ENCODE measurements at places on chromosomes 6 and 20.

DNA sequence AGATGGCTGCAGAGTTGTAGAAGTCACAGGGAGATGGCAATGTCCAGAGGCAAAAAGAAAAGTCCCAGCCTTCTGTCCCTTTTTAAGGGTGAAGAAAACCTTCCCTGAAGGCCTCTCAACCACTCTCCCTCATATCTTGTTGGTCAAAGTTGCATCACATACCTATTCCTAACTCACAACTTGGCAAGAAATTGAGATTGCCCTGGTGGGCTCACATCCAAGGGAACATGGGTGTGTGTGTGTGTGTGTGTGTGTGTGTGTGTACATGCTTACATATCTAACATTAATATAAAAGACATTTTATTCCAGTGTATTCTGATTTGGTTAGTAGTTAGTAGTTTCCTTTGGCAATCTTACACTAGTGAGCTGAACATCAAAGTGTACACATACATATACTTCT, 144.3 kb upstream of the SALL4 start:
- H3K27ac ChIP-seq, result no peak overlapping the region
- no peak overlapping the region for H3K4me3 ChIP-seq
- DNase-seq, result no peak
- no peaks in the 10 kb centered on the region for H3K36me3 ChIP-seq
- no peaks in the 10 kb centered on the region for H3K27me3 ChIP-seq

DNA sequence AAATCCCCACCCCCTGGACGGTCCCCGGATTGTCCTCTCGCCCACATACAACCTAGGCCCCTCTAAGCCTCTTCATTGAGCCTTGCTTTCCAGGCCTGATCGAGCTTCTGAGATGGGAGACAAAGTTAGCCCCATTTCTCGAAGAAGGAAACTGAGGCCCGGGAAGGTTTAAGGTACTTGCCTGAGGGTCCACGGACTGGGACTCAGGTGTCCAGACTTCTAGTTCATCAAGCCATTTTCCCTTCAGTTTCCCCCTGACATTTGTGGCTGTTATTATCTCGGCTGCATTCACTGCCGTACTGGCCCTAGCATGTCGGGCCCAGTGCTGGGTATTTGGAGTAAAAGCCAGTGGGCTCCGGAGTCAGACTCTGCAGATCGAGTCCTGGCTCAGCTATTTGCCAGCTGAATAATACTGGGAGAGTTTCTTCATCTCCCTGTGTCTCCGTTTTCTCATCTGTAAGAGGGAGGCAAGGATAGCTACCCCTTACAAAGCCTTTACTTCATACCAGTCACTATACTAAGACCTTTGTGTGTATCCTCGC, 633 bp downstream of the RPRD1B start:
- DNase-seq, result no peak
- no peaks in the 10 kb centered on the region for H3K36me3 ChIP-seq
- H3K4me3 ChIP-seq, result peak overlapping the region; percentile 93
- H3K27me3 ChIP-seq, result no peaks in the 10 kb centered on the region

DNA sequence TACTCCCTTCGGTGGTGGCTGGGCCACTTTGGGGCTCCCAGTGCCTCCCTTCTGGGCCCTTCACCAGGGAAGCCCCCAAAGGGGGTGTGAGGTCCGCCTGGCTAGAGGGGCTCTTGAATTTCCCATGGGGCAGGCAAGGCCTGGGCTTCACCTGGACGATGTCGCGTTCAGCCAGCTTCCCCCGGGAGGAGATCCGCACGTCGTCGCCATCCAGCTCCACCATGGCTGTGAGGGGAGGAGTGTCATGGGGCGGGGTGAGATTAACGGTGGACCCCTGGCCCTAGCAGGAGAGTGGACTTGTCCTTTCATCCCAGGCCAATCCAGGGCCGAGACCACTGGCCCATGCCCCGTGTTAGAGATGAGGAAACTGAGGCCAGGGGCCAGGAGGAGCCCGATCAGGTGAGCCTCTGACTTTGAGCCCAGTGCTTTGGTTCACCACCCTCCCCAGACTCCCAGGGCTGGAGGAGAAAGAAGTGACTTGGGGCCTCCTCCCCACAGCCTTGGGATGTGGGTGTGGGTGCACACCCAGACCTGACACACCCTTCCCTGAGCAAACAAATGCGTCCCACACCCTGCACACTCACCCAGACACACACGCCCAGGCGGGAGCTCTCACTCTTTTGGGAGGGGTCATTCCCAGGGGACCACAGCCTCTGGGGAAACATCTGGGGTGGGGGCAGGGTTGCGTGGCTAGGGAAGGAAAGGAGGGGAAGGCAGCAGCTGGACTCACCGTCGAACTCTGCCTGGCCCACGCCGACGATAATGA, 46.1 kb downstream of the RAB44 start:
- no peak overlapping the region for H3K27ac ChIP-seq
- no peak overlapping the region for H3K4me3 ChIP-seq
- H3K27me3 ChIP-seq, result no peaks in the 10 kb centered on the region
- no peak for DNase-seq
- peaks cover 4% of the 10 kb centered on the region for H3K4me1 ChIP-seq

GRCh38 chr6:13355043-13355945, 27.0 kb upstream of the TBC1D7 start:
- H3K4me1 ChIP-seq, result peaks cover 36% of the 10 kb centered on the region
- no peaks in the 10 kb centered on the region for H3K36me3 ChIP-seq
- peak overlapping the region; percentile 21 for H3K4me3 ChIP-seq

- 0 out of 2 replicates have a peak, but pooled peaks cover 2% of the 10 kb centered on the region for H3K36me3 ChIP-seq
- H3K4me3 ChIP-seq, result no peak overlapping the region
- no peak overlapping the region for H3K27ac ChIP-seq
- no peaks in the 10 kb centered on the region for H3K27me3 ChIP-seq
These were observed 11.7 kb downstream of the TRERF1 start for GRCh38 chr6:42440027-42440426.

- H3K27me3 ChIP-seq, result no peaks in the 10 kb centered on the region
- H3K36me3 ChIP-seq, result no peaks in the 10 kb centered on the region
- DNase-seq, result no peak
- H3K27ac ChIP-seq, result no peak overlapping the region
- no peak overlapping the region for H3K4me3 ChIP-seq
These were observed 2.3 kb upstream of the SLC23A2 start for GRCh38 chr20:5003626-5004025.

GRCh38 chr6:104704191-104704590, 155.5 kb downstream of the HACE1 start:
- no peak for DNase-seq
- H3K27ac ChIP-seq, result no peak overlapping the region
- no peaks in the 10 kb centered on the region for H3K4me1 ChIP-seq
- H3K27me3 ChIP-seq, result no peaks in the 10 kb centered on the region
- no peaks in the 10 kb centered on the region for H3K36me3 ChIP-seq

DNA sequence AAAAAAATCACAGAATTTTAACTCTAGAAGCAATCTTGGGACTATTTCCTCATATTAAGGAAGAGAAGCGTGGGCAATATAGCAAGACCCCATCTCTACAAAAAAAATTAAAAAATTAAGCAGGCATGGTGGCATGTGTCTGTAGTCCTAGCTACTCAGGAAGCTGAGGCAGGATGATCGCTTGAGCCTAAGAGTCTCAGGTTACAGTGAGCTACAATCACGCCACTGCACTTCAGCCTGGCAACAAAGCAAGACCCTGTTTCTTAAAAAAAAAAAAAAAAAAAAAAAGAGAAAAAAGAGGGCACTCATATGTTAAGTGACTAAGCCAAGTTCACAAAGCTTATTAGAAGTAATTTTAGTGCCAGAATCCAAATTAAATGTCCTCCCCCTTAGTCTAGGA, 100.8 kb downstream of the SESN1 start:
- no peaks in the 10 kb centered on the region for H3K27me3 ChIP-seq
- no peak overlapping the region for H3K27ac ChIP-seq
- no peaks in the 10 kb centered on the region for H3K4me1 ChIP-seq
- no peak overlapping the region for H3K4me3 ChIP-seq
- no peak for DNase-seq

DNA sequence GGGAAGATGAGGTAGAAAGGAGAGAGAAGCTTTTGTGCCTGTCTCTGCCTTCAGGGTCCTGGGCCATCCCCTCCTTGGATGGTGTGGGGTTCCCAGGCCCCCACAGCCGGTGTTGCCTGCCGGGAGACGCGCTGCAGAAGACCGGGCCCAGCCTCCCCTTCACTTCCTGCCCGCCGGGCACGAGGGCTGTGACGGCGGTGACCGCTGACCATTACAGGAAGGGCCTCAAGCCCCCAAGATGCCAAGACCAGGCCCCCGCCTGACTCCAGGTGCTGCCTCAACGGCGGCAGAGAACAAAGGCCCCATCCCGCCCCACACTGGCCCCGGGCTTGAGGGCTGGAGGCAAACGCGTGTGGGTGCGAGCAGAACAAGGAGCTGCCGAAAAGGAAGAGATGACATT, 38.2 kb downstream of the ZBTB46 start:
- DNase-seq, result no peak
- no peak overlapping the region for H3K4me3 ChIP-seq
- H3K27ac ChIP-seq, result no peak overlapping the region
- no peaks in the 10 kb centered on the region for H3K27me3 ChIP-seq
- no peaks in the 10 kb centered on the region for H3K4me1 ChIP-seq

DNA sequence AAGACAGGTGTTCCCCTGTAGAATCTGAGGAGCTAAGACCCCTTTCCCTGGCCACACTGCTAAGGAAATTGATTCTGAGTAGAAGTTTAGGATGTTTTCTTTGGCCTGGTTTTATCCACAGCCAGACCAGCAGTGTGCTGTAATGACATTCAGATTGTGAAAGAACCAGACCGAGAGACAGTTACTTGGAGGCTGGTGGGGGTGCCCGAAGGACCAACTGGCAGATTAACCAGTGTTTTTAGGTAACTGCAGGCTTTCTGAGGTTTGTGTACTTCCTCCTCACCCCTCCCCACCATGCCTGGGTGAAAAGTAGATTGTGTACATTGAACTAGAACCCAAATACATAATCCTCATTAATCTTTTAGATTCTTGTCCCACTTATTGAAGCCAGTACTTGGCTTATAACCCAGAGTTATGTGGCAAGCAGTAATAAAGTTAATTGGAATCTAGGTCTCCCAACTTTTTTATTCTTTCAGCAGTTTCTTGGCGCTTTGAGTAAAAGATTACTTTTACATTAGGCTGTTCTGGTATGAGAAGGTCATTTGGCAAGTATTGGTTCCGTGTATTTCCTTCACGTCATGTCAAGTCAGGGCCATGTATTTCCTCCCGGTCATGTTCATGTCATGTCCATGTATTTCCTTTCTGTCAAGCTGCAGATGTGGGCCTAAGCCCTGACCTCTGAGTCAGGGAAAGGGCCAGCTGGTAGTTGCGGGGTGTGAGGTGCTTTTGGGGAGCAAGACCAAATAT, 93.7 kb downstream of the TCP11 start:
- no peaks in the 10 kb centered on the region for H3K27me3 ChIP-seq
- H3K27ac ChIP-seq, result no peak overlapping the region
- no peak for DNase-seq
- H3K4me3 ChIP-seq, result no peak overlapping the region
- no peaks in the 10 kb centered on the region for H3K36me3 ChIP-seq

DNA sequence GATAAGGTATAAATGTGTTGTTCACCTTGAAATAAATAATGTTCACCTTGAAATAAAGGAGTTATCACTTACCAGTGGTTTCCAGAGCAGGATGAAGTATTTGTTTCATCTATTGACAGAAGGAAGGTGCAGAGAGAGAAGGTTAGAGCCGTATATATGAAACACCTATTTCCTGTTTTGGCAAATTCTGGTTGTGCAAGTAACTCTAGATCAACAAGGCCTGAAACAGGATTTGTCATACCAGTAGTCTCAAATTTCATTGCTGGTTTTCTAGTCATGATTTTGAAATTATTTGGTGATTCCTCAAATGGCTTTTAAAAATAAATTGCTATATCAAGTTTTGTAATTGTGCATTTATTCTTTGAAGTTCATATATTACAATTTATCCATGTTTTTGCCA, at the start of gene CRISP3:
TSS of gene CRISP3 (minus strand) at position 130 of the 400 bp plus-strand sequence. CDS start at position 109, 21 bp downstream.
- H3K27ac ChIP-seq, result no peak within 1 kb of the TSS
- H3K4me3 ChIP-seq, result no peak within 1 kb of the TSS
- no peaks in the 10 kb centered on the region for H3K4me1 ChIP-seq
- no peaks in the 10 kb centered on the region for H3K27me3 ChIP-seq
- H3K36me3 ChIP-seq, result no peaks in the 10 kb centered on the region
- no peak for DNase-seq

DNA sequence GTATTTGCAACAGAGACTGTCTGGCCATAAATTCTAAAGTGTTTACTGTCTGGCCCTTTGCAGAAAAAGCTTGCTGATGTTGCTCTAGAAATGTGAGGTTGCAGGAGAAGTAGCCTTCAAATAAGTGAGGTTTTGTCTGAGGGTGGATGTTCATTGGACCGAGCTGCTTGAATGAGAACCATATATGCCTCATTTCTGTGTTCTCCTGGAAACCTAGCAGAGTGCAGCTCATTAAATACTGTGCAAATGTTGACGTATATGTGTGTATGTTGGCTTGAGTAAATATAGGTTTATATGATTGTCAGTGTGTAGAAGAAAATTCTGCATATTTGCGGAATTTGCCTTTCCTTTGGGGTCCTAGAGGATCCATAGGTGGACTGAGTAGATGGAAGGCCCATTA, 39.0 kb downstream of the CHMP4B start:
- H3K4me1 ChIP-seq, result no peaks in the 10 kb centered on the region
- DNase-seq, result no peak
- H3K27me3 ChIP-seq, result no peaks in the 10 kb centered on the region
- no peak overlapping the region for H3K4me3 ChIP-seq

- no peak overlapping the region for H3K4me3 ChIP-seq
- H3K27ac ChIP-seq, result no peak overlapping the region
- no peaks in the 10 kb centered on the region for H3K36me3 ChIP-seq
- H3K27me3 ChIP-seq, result peaks cover 10% of the 10 kb centered on the region
- no peaks in the 10 kb centered on the region for H3K4me1 ChIP-seq
These were observed 9.3 kb upstream of the POU3F2 start for GRCh38 chr6:98824902-98825599.

GRCh38 chr20:47187450-47188195, 168.9 kb downstream of the ZMYND8 start:
- no peaks in the 10 kb centered on the region for H3K36me3 ChIP-seq
- no peak overlapping the region for H3K4me3 ChIP-seq
- H3K27ac ChIP-seq, result no peak overlapping the region
- H3K27me3 ChIP-seq, result no peaks in the 10 kb centered on the region
- no peaks in the 10 kb centered on the region for H3K4me1 ChIP-seq

DNA sequence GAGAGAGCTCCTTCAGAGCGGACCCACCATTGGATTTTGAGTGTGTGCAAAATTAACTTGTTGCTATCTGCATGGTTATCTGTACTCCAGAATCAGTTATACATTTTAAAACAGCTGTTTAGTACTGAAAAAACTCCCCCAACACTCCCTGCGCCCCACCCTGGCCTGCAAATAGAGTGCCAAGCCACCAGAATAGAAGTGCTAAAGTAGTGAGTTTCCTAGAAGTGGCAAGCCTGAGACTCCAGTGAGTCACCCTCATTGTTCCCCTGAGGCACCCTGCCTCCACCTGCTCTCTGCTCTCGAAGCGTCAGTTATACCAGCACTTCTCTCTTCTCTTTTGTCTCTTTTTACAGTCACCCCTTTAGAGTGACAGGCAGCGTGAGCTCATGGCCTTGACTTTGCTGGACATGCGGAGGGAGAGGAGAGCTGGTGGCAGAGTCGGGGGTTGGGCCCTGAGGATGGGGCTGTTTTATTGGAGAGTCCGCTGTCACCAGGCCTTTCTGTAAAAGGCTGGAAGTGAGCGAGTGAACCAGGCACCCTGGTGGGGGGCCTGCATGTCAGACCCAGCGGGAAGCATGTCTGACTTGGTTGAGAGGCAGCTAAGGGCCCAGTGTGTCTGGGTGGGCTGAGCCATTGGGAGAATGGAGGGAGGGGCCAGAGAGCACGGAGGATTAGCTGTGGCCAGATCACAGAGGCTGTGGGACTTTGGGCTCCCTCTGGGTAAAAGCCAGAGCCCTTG, 10.4 kb downstream of the IGF2R start:
- no peak overlapping the region for H3K27ac ChIP-seq
- DNase-seq, result no peak
- H3K27me3 ChIP-seq, result no peaks in the 10 kb centered on the region
- no peaks in the 10 kb centered on the region for H3K4me1 ChIP-seq
- H3K36me3 ChIP-seq, result no peaks in the 10 kb centered on the region
- no peak overlapping the region for H3K4me3 ChIP-seq

All from HCT116 (cell line).